ENCODE measurements at places on chromosomes 3 and 15.

GRCh38 chr3:41236228-41236627, 36.9 kb downstream of the CTNNB1 start:
- DNase-seq: no peak

GRCh38 chr3:14218355-14218754, 39.7 kb downstream of the LSM3 start:
- no peak for DNase-seq

DNA sequence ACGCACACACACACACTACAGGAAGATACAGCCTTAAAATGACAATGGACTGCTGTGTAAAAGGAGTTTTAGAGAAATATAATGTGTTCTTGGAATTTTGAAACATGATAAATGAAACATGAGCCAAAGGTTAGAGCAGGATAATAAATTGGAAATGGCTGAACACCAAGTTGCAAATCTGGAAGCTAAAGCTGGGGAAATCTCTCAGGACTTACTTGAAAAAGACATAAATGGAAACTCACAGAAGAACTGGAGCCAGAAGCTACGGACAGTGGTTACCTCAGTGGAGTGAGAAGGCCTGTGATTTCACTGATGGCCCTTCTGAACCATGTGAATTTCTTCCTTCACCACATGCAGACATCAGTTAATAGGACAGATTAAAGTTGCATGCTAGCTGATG, 37.3 kb upstream of the ATP10A start:
- DNase-seq: no peak

DNA sequence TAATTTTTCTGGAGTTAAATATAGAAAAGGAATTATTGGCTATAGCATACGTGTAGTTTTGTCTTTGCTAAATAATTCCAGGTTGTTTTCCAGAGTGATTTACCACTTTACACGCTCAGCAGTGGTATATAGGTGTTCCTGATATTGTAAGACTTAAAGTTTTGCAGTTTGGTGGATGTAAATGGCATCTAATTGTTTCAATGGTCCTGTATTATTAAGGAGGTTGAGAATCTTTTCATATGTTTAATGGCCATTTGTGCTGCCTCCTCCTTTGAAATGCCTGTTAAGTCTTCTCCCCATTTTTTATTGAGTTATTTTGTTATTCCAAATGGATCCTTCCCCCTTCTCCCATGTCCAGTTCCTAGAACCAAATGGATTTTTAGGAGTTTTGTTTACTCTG, 26.4 kb upstream of the P4HTM start:
- no peak for DNase-seq

GRCh38 chr3:12901623-12902045, 60.3 kb upstream of the RPL32 start:
- no peak for DNase-seq

GRCh38 chr15:88467935-88468528, 524 bp downstream of the MRPS11 start:
- peak; percentile 55 for DNase-seq

- no peak for DNase-seq
Observed at GRCh38 chr3:131568460-131568859, 65.7 kb upstream of the MRPL3 start.

GRCh38 chr15:88401251-88401995, 65.8 kb downstream of the MRPL46 start:
- DNase-seq: no peak

GRCh38 chr15:100759698-100760356, 119.8 kb upstream of the ALDH1A3 start:
- no peak for DNase-seq

DNA sequence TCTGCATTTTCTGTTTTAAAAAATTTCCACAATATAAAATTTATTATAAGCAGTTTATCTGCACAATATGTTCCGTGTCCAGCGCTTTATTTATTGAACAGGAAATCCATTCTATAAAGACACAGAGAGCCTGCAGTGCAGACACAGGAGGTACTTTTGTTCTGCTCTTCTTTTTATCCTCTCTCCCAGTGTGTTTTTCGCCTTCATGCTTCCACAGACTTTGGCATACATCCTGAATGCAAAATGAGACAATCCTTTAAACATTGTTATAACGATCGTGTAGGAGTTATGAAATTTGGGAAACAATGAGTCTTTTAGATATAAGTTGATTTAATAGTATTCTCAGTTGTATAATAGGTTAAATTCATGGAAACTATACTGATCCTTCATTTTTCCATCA, 749.2 kb downstream of the NAALADL2 start:
- no peak for DNase-seq

GRCh38 chr3:12287727-12288181, 1.1 kb upstream of the PPARG start:
- DNase-seq: no peak

- DNase-seq: no peak
Observed at GRCh38 chr3:45506084-45506483, 88.5 kb upstream of the LIMD1 start.

- no peak for DNase-seq
Observed at GRCh38 chr15:34456658-34457057, 19.1 kb upstream of the GOLGA8A start.

GRCh38 chr3:156010829-156011228, 109.5 kb upstream of the KCNAB1 start:
- peak; percentile 16 for DNase-seq

GRCh38 chr3:197350446-197350845, 52.0 kb upstream of the DLG1 start:
- DNase-seq: no peak

- no peak for DNase-seq
Observed at GRCh38 chr3:194300382-194300758, 50.8 kb downstream of the CPN2 start.

GRCh38 chr3:149336925-149337324, 3.5 kb upstream of the TM4SF18 start:
- DNase-seq: no peak

DNA sequence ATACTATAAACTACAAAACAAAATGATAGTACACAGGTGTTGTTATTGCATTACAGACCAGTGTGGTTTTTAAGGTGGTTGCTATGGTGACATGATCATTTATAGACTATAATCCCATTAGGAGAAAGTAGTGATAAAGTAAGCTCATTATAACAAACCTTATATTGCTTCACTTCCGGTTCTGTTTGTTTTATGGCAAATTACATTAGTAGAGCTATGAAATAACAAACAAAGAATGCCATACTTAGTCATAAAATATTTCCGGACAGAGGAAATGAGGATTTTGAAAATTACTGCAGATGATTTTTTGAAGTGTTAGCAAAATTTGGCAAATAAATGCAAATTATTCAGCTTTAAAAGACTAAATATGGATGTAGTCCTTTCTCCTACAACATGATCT, 640.4 kb upstream of the ARPP21 start:
- DNase-seq: no peak

GRCh38 chr3:89783341-89783927, 676.0 kb downstream of the EPHA3 start:
- DNase-seq: no peak

DNA sequence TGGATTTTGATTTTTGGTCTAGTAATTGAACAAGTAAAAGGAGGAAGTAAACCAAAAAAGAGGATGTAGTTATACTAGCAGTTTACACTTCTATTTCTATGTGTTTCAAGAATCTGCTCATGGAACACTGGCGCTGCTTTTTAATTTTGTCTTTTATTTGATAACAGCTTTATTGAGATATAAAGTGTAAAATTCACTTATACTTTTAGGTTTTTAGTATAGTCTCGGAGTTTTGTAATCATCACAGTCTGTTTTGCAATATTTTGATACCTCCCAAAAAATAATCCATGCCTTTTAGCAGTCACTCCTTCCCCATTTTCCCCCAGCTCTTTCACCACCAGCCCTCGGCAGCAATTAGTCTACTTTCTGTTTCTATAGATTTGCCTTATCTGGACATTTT, 18.0 kb downstream of the UBE2E2 start:
- DNase-seq: peak; percentile 12

DNA sequence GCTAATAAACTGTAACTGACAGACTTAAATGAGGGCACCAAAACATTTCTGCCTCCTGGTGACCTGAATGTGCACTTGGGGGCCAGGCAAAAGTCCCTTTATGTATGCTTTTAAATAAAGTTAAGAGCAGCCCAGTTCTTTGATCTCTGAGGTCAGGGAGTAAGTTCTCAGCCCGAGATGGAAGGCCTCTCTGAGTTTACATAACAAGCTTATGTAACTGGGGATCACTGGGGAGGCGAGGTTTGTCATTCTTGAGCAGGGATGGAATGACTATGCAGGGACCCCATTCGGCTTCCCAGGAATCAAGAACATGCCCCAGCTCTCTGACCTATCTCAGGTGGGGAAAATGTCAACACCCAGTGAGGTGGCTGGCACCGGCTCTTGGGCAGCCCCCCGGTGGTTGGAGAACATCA, 198.7 kb upstream of the BHLHE40 start:
- DNase-seq: no peak

DNA sequence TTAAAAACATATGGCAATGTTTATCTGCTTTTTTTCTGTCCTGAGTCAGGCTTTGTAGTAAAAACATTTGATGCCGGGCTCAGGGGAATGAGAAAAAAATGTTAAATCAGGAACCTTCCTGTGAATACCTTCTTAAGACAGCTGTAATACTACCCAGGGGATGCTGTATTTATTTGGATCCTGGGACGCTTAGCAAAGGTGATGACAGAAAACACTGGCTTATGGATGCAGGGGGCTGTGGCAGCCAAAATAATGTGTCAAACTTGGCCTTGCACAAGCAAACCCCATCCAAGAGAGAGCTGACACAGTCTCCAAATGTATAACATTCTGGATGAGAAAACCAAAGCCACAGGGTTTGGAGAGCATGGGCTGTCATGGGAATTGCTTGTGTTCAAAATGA, 438.2 kb upstream of the PROK2 start:
- no peak for DNase-seq

DNA sequence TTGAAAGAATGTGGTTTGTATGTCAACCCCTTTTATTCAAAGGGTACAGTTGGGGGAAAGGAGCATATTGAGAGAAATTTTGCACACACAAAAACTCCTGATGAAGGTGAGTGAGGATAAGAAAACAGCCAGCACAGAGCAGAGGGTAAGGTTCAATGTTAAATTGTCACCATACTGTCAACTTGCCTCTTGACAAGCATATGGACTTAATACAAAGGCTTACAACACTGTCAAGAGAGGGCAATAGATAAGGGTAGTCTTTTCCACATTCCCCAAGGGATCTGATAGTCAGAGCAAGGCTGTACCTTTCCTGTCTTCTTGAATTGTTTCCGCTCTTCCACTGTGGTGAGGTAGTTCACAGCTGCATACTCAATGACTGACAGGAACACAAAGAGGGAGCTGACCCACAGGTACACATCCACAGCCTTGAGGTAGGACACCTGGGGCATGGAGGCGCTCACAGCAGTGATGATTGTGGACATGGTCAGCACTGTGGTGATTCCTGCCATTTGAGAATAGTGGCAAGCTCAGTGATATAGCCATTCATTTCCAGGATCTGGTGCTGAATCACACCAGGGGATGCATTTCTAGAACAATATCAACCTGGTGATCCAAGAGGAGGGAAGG, 20.4 kb upstream of the RIOX2 start:
- DNase-seq: no peak

GRCh38 chr15:41304149-41304770, 28.1 kb downstream of the OIP5 start:
- peak; percentile 81 for DNase-seq

- no peak for DNase-seq
Observed at GRCh38 chr3:185878920-185879319, 54.1 kb upstream of the IGF2BP2 start.

DNA sequence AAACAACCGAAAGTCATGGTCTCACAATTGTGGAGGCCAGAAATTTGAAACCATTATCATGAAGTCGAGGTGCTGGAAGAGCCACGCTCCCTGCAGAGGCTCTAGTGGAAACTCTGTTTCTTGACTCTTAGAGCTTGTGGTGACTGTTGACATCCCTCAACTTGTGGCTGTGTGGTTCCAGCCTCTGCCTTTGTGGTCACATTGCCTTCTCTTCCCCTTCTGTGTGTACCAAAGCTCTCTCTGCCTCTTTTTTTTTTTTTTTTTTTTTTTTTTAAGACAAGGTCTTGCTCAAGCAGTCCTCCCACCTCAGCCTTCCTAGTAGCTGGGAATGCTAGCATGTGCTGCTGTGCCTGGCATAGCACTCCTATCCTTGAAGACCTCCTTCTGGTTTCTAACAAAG, 48.7 kb upstream of the CRTC3 start:
- peak; percentile 74 for DNase-seq

DNA sequence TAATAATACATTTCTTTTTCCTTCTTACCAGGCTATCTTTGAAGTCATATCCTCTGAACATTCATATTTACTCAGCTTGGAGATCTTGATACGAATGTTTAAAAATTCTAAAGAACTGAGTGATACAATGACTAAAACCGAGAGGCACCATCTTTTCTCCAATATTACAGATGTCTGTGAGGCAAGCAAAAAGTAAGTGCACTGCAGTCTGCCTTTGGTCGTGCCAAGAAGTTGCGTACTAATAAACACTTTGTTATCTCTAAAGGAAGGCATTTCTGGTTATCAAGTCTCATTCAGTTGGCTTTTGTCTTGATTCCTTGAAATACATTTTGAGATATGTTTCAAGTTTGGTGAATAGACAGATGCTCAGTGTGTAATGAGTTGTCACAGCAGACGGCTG, 31.6 kb downstream of the ARHGEF26 start:
- DNase-seq: no peak

DNA sequence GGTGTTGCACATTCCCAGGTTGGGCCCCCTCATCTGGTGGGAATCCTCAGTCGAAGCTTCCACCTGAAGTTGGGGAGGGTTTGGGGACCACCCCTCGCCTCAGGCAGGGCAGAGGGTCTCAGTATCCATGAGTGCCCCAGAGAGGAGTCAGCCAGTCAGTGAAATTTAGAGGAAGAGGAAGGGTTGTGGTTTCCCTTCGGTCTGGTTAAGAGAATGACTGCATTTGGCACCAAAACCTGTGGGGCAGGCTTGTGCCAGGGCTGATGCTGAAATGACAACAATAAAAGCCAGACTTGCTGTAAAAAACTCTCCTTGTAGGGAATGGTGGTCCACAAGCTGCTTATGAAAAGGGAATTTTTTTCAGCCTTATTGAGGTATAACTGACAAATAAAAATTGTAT, 22.6 kb downstream of the LMCD1 start:
- DNase-seq: peak; percentile 10

- no peak for DNase-seq
Observed at GRCh38 chr3:184568924-184569829, 7.6 kb downstream of the EPHB3 start.

- no peak for DNase-seq
Observed at GRCh38 chr15:69983696-69984265, 113.9 kb downstream of the TLE3 start.

GRCh38 chr3:147672436-147672835, 263.3 kb downstream of the ZIC1 start:
- no peak for DNase-seq

- DNase-seq: no peak
Observed at GRCh38 chr3:38964204-38964603, 87.5 kb downstream of the SCN11A start.

Data from hematopoietic multipotent progenitor cell treated with erythropoietin and hydrocortisone succinate and interleukin-3 and kit ligand, for 6 days (in vitro differentiated cells).